ENCODE measurements at places on chromosomes 1 and 21.

DNA sequence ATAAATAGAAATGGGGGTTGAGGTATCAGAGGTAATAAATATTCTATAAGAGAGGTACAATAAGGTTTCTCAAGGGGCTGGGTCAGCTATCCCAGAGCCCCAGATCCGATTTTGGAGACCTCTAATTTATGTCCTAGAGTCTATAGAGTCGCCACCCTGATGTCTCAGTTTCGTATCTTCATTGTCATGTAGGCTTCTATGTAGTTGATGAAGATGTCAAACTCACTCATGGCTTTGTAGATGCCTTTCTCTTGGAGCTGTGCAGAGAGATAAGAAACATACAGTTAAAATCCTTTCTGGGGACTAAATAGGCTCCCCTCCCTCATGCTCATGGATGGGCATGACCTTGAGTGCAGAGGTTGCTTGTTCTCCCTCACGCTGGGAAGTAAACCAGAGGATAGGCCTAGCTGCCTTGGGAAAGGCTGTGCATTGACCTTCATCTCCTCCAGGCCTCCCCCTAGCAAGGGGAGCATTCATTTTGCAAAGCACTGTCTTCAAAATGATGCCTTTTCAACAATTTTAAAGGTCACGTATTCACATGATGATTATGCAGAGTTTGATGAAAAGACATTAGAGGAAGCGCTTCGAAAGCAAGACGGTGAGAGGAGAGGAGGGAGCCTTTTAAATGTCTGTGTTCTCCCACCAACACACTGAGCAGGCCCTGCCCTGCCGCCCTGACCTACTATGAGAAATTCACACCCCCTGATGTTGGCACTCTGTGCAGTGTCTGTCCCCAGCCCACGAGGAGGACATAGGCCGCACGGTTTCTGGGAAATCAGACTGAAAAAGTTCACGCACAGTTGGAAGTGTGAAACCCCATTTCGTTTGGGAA lies 1.9 kb upstream of the IL19 start:
- no peak for DNase-seq

- DNase-seq = no peak
These were observed 6.0 kb downstream of the TOR1AIP1 start for GRCh38 chr1:179888071-179888470.

- no peak for DNase-seq
These were observed 3.2 kb downstream of the TMEM201 start for GRCh38 chr1:9591669-9592509.

GRCh38 chr1:31755197-31755611 lies 8.9 kb downstream of the ADGRB2 start:
- DNase-seq = no peak

GRCh38 chr1:55423376-55423775 lies 208.2 kb upstream of the USP24 start:
- DNase-seq = no peak

GRCh38 chr1:37098237-37098636 lies 63.9 kb upstream of the GRIK3 start:
- no peak for DNase-seq

DNA sequence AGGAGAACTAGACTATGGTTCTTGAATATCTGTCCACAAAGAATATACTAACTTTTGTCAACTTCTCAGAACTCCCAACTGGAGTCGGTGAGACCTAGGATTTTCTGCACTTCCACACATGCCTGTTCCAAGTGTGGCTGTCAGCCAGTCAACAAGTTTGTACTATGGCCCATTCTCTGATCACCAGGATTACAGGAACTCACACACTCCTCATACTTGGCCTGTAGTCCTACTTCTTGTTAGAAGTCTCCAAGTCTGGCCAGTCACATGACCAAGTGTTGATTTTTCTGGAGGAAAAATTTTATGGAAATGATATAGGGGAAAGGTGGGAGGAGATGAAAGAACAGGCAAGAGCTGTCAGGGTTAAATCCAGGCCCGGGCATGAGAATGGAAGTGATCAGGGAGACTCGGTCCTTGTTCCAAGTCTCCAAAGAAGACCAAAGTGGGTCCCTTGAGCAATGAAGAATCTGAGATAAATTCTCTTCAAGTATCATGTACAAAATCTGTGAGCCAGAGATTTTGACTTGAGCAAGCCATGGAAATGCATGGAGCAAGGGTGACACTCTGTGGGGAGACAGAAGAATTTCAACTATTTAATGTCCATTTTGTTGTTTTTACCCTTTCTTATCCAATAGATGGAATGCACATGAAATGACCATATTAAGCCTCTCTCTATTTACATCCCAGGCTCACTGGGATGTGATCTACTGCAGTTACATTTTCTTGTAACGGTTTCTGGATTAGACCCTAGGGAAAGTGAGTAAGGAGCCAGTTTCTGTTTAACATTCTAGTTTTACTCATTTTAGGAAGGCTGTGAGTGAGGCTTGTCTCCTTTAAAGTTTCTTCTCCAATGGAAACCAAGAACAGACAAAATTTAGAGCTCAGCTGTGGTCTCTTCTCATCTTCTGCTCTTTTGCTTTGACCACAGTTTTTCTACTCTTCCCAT lies 320.9 kb downstream of the ASTN1 start:
- peak; percentile 46 for DNase-seq

DNA sequence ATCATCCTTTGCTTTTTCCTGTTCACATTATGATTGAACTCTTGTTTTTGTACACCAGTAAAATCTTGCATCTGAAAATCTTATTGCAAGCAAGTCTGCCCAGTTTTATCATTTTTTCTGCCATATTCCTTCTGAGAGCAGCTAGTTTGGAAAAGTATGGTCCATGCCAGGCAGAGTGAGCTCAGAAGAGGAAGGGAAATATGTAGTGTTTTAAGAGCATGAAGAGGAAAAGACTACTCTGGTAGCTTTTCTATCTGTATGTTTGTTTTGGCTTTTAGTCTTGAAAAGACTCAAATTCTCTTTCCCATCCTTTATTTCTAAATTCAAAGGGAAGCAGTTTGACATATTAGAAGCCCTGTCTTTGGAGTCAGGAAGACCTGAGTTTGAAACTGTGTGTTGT lies 125.8 kb downstream of the NFIA start:
- DNase-seq = no peak

Measured in ureter (tissue), 1 donor.